Parietal lobe (tissue), 2 donors: ENCODE measurements at places on chromosomes 16 and 17. TPM values are rescaled to one million over a fixed set of nuclear protein-coding genes. Genes with fewer than 3 reads are reported as not detected.

KRT32 gene
- not detected for total RNA-seq

KRTAP3-1 gene
- not detected for total RNA-seq

DYNLRB2 gene
- 1.6 TPM for total RNA-seq

HNF1B gene
- not detected for total RNA-seq
